Stimulated activated CD4-positive, alpha-beta T cell treated with anti-CD3 and anti-CD28 coated beads, TNF-alpha, amount 100 ng/mL, for 4 hours (primary cell): ENCODE measurements at places on chromosomes 2 and 18.

DNA sequence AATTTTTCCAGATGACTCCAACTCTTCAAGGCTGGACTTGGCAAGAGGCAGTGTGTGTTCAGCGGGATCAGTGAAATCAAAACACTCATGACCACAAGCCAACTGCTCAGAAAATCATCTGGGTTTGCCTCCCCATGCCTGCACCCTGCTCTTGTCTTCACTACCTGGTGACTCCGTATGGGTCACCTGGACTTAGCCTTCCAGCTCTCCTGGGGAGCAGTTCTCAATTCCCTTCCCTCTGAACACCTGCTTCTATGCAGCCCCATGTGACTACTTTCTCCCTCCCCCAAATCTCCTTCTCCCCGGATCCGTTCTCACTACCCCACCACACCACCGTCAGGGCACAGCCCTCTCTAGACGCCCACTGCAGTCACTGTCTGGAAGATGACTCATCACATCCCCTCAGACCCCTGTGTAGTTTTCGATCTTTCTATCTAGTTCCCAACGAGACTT is 130.2 kb upstream of the ID2 start:
- DNase-seq, result no peak

GRCh38 chr2:45595721-45596435 is 15.2 kb downstream of the SRBD1 start:
- no peak for DNase-seq

DNA sequence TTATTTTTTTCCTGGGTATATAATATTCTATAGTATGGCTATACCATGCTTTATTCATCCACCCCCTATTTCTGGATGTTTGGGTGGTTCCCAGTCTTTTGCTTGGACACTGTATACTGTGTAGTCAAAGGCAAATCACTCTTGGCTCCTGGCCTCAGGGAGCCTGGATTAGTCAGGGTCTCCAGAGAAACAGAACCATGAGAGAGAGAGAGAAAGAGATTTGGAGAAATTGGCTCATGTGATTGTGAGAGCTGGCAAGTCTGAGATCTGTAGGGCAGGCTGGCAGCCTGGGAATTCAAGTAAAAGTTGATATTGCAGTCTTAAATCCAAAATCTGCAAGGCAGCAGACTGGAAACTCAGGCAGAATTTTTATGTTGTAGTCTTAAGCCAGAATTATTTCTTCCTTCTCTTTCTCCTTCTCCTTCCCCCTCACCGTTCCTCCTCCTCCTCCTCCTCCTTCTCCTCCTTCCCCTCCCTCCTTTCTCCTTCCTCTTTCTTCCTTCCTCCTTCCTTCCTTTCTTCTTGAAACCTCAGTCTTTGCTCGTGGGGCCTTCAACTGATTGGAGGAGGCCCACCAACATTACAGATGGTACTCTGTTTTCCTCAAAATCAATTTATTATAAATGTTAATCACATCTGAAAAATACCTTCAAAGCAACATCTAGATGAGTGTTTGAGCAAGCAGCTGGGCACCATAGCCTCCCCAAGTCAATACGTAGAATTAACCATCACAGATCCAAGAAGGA is 33.0 kb downstream of the CTIF start:
- DNase-seq, result no peak

- no peak for DNase-seq
Observed at GRCh38 chr2:27955384-27956161, 65.0 kb downstream of the BABAM2 start.
